T-helper 2 cell (primary cell): ENCODE measurements at places on chromosomes 7 and 10.

DNA sequence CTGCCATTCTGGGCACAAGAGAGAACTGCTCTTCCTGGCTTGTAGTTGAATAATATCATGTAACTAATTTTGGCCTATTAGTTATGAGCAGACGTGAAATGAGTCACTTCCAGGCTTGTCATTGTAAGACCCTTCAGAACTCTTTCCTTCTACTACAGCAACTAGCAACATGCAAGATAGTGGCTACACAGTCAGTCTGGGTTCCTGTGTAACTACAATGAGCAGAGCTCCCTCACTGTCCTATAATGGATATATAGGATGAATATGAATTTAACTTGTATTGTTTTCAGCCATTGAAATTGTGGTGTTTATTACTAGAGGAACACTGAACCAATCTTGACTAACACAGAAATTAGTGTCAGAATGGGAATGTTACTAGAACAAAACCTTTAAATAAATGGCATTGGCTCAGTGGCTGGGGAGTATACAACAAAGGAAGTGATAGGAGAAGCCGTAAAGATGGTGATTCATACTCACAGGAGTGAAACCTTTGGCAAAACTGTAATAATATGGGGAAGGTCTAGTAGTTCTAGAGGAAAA, 2.9 kb upstream of the MTPN start:
- DNase-seq = no peak

- DNase-seq = no peak
Observed at GRCh38 chr10:23630376-23630775, 191.5 kb downstream of the OTUD1 start.

DNA sequence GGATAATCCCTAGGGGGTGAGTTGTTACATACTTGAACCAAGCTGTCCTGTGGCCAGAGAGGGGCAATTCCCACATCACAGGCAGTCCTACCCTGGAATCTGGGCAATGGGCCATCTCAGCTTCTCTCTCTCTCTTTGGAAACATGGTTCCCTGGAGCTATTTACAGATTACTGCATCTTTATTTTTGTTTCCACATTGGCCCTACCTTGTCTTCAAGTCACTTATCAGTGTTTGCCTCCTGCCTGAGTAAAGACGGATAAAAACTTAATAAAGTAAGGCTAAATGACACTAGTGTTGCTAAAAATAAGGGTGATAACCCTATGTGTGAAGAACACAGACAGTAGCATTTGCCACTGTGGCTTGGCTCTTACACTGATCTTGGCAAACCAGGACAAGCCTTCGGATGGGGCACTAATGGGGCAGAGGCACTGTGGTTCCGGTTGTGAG, 228.2 kb downstream of the GFRA1 start:
- DNase-seq = no peak

DNA sequence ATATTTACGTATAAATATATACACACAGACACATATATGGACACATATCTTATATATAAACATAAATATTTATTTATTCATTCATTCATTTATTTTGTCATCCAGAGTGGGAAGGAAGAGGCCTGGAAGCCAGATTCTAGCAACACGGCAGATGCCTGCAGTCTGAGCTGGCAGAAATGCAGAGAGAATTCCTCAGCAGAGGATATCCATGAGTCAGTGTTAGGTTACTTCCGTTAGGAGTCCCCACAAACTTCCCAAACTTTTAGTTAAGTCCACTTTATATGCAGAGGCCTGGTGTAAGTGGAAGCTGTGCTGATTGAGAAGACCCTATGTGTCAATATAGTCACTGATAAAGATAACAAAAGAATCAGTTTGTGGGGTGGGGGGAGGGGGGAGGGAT, 89.6 kb downstream of the PPP1R17 start:
- DNase-seq = no peak

DNA sequence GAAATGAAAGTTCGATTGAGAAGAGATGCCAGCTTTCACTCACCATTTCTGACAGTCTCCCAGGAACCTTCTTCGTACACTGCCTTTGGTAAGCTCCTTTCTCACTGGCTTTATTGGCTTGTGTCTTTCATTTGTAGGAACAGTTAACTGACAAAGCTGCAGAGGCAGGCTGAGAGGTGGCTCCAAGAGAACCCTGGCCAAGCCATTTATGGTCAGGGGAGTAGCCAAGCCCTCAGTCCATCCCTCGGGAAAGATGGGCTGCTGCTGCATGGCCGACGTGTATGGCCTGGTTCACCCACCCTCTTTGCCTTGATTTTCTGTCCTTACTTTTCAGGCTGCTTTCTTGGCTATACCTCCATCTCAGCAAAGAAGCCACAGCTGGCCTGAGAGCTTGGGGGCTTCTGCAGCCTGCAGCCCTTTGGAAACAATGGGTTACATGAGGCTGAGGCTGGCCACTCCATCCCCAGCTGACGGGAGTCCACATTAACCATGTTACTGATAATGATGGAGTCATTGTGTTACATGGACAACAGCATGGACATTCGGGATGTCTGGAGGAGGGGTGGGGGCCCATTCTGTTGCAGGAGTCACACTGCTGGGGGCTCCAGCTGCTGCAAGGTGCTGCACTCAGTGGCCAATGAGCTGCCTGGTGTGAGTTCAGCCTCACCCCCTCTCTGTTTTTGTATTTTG, at the start of gene OPALIN:
Gene OPALIN (minus strand): TSS at position 152 of the 690 bp plus-strand sequence. CDS start 106 bp downstream, at position 46.
- DNase-seq = no peak

GRCh38 chr7:153322991-153323390, 563.4 kb downstream of the ACTR3B start:
- no peak for DNase-seq

GRCh38 chr7:498678-499641, 20.7 kb downstream of the PDGFA start:
- no peak for DNase-seq
